ENCODE measurements at places on chromosomes 6 and 20. TPM values are rescaled to one million over a fixed set of nuclear protein-coding genes. Genes with fewer than 3 reads are reported as not detected.
A peak's percentile ranks its signal among the peaks of the same experiment; 100 is the strongest.

The GSTA2 gene
- total RNA-seq: not detected

The FAM209B gene
- total RNA-seq: 1.3 TPM

The C4A gene
- total RNA-seq: 4.0 TPM

GRCh38 chr6:144395014-144395413 is 109.9 kb downstream of the UTRN start:
- no peak for DNase-seq

GRCh38 chr6:11366183-11366933 is 133.9 kb upstream of the NEDD9 start:
- DNase-seq: peak; percentile 88

GRCh38 chr6:35008858-35009257 is 119.8 kb downstream of the ANKS1A start:
- no peak for DNase-seq

DNA sequence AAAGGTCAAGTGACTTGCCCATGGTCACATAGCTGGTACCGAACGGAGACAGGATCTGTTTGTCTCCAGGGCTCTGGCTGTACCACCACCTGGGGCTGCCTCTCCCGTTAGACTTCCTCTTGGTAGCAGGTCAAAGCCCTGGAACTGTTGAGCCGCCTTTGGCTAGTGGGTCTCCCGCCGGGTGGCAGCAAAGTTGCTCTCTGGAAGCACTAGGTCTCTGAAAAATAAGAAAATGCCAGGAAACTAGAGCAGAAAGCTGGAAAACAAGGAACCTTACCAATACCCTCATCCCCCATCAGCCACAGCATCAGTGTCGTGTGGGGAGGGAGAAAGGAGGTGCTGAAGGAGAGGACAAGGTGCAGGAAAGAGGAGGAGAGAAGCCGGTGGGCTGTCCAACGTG is 291.0 kb upstream of the SUPT3H start:
- DNase-seq: no peak

DNA sequence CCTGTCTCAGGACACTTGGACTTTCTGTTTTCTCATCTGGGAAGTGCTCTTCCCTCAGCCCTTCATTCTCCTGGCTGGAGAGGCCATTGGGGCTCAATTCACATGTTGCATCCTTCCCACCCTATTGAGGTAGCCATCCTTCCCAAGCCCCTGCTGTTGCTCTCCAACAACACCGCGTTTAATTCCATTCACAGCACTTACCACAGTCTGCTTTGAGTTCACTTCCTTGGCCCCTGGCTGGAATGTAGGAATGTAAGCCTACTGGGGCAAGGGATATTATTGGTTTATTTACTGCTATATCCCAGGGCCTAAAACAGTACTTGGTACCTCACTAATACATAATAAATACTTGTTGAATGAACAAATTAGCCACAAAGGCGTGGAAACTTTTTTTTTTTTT is 6.7 kb upstream of the GFOD1 start:
- DNase-seq: no peak

GRCh38 chr6:110543106-110543505 is 66.7 kb upstream of the SLC22A16 start:
- DNase-seq: no peak

- DNase-seq: no peak
Observed at GRCh38 chr6:87935196-87935595, 112.4 kb upstream of the SPACA1 start.

GRCh38 chr6:45965792-45966191 is 49.9 kb downstream of the CLIC5 start:
- DNase-seq: no peak

- DNase-seq: no peak
Observed at GRCh38 chr6:36028088-36028876, 674 bp downstream of the MAPK14 start.

DNA sequence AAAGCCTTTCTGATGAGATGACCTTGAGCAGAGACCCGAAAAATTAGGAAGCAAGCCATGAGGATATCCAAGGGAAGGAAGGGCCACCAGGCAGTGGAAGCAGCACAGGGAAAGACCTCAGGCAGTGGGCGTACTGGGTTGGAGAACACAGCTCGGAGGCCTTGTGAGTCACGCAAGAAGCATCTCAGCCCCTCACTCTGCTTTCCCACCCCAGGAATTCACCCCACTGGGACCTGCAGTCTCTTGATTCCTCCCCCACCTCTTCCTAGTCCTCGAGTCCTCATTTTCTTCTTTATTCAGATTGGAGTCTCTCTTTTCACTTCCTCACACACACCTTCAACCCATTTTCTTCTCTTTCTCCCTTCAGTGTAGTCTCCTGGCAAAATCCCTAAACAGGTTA is 27.0 kb downstream of the RPRD1B start:
- DNase-seq: no peak
